ENCODE measurements at places on chromosomes 4 and X.

DNA sequence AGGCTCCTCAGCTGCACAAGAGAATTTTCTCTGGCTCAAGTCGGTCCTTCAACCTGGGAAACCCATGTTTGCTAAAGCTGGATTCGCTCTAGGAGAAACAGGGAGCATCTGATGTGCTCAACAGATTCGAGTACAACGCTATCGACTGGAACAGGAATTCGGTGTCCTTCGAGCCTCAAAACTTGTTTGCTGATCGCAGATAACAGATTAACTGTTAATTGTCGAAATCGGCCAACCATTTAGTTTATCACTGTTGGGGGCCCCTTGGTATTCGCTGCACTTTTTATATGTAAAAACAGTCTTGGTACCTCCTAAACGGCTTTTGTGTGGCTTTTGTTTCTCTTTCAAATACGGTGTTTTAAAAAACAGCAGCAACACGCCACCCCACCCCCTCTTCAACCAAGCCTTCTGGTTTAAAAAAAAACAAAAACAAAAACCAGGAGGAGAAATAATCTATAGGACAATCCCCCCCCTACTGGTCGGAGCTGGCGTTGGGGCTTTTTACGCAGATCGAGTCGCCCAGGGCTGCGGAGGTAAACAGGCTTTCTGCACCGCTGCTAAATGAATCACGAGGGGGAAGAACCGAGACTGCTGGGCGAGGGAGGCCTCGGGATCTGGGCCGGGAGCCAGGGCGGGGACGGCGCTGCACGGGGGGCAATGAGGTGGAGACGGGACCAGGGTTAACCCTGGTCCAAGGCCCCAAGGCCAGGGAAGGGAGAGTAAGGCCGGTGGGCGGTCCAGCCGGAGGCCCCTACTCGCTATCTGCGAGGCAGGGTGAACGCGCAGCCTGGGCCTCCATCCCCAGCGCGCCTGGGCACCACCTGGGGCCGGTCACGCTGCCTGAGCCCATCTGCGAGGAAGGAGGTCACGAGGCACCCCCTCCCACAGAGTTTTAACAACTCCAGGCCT, 71.7 kb upstream of the BCOR start:
- DNase-seq: peak; percentile 81

DNA sequence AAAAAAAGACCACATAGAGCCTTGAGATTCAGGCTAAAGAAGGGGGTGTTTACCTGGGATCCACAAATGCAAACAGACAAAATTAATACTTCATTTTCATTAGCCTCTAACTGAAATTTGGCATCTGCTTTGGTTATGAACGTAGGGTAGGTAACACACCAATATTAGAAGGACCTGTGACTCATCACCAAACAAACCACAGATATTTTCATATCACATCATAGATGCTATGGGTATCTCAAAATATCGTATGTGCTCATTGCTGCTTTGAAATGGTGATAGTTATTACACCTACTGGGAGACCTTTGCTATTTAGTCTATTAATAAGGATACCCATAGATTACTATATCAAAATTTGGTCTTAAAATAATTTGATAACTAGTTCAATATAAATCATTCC, 180.6 kb upstream of the MAP3K15 start:
- no peak for DNase-seq

GRCh38 chrX:43846558-43846957, 35.7 kb downstream of the MAOB start:
- no peak for DNase-seq

GRCh38 chrX:31604629-31605221, 532.9 kb upstream of the FTHL17 start:
- DNase-seq: no peak

DNA sequence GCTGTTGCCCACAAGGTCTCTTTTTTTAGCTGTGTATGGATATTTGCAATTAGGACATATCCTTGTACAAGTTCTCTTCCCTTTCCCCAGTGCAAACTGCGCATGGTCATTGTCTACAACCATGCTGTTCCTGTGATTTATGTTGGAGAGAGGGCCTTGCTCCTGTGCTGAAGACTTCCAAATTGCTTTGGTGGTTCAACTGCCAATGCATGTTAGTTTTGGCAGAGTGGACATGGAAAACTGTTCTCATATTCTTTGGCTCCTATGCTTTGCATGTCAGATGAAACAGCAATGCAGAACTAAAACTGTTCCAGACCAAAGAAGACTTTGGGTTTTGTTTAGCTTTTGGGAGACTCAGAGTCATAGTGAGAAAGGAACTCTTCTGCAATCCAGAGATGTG, 148.8 kb upstream of the EDNRA start:
- no peak for DNase-seq
